ENCODE measurements at places on chromosomes 4 and X.

DNA sequence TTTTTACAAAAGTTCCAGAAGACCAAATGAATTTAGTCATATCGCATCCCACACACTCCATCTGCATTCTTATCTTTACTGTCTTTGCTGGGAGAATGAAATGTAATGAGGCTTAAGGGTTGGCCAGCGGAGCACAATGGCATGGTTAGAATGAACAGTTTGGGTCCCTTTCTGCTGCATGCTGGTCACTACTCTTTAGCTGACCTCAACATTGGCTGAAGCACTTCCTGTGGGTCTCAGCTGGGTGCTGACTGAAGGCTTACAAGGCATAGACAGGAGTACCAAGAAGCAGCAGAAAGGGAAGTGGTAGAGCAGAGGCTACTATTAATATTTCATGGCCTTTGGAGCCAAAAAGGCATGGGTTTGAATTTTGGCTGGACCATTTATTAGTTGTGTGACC lies 159.4 kb upstream of the GPC4 start:
- DNase-seq = no peak

DNA sequence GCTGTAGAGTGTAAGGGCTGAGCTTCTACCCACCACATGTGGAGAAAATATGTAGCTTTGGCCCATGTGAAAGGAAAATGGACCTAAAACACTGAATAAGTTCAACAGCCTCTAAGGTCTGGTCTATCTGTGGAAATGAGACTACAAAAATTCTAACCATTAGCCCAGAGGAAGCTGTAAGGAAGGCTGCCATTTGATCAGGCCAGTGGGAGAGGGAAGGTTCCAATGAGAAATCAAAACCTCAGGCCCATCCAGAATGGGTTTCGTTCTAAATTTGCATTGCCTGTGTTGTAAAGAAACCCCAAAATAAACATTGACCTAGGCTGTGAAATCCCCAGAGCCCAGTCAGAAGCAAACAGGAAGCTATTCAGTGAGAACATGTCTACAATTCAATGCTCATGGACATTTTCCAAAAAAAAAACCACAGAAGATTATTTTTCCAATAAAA lies 320.4 kb upstream of the SLC7A11 start:
- DNase-seq = no peak

DNA sequence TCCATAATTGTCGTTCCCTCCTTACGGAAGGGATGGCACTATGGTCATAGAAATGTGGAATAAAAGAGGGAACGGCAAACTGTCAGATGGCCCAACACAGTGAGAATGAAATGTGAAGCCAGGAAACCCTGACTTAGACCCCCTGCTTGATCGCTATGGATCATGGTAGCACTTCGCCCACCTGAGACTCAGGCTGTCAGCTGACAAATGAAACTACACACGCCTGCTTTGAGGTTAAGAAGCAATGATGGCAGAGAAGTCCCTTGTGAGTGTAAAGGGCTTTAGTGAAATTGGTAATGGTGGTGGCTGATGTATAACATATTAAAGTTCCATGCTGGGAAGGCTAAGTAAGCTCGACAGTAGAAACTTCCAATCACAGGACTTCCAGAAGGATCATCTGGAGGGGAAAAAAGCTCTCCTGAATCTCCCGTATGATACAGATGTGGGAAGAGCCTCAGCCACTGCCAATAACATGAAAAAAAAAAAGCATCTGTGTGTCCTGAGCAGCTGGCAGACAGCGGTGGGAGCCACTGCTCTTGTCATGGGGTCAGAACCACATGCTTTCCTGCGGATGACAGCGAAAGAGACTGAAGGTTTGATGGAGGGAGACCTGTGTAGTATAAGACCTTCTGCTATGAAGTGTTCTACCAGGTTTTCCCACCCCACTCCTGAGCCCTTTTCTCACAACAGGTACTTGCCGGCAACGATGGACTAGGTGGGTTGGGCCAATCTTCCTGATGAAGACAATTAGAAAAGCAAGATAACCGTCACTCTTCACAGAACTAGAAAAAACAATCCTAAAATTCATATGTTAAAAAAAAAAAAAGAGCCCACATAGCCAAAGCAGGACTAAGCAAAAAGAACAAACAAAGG lies 107.6 kb downstream of the AFAP1 start:
- DNase-seq = no peak

GRCh38 chr4:81164126-81164525 lies 50.9 kb downstream of the PRKG2 start:
- DNase-seq = no peak

- no peak for DNase-seq
Measured at GRCh38 chr4:187010052-187010451, 286.4 kb upstream of the FAT1 start.

DNA sequence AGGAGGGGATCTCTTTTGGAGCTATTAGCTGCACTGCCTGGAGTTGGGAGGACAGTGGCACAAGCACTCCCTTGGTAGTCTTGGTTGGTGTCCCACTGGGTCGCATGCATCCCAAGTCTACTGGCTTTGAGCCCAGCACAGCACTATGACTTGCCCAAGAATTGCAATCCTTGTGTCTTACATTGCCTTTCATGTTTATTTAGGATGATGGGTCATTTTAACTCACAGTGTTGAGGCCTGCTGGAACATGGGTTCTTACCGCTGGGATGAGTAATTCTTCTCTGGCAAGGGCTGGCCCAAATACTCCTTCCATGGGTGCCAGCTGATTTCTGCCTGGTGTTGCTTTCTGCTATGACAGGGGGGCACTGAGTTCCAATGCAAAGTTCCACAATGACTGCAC lies 185.5 kb downstream of the TEX13C start:
- no peak for DNase-seq

- DNase-seq = no peak
Measured at GRCh38 chrX:136457303-136457917, 30.3 kb upstream of the BRS3 start.

DNA sequence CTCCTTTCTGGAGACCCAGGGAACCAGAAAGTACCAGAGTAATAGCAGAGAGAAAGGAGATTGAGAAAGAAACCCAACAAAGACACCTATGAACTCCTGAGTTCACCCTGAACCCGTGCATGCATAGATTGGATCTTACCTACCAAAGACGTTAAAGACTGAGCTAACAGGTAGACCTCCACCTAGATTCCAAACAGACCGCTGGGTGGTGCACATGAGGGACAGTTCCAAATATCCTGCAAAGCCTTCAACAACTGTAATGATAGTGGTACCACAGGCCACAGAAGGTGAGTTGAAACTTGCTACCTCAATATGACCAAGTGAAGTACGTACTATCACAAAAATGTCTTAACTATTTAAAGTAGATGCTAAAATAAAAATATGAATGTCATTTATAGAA lies 34.0 kb upstream of the NR0B1 start:
- DNase-seq = no peak

- DNase-seq = no peak
Measured at GRCh38 chr4:153780221-153780620, 8.7 kb downstream of the SFRP2 start.

DNA sequence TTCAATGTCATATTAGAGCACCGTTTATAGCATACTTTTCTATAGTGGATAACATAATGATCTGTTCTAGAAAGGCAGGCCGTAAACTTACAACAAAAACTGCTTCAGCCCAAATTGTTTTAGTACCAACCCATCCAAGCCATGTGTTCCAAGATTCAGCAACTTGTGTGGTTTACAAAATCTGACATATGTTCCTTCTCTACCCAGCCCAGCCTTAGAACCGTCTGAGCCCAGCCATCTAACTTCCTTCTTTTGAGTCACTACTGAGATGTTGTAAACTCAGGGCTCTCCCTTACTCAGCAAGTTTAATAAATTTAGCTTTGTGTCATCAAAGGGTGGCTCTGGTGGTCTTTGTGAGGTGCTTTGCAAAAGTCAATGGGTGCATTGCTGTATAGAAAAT lies 32.4 kb upstream of the REPS2 start:
- no peak for DNase-seq

GRCh38 chrX:111259559-111259958 lies 10.7 kb downstream of the CAPN6 start:
- no peak for DNase-seq

GRCh38 chr4:52371841-52372240 lies 287.3 kb downstream of the USP46 start:
- DNase-seq = no peak

- no peak for DNase-seq
Measured at GRCh38 chr4:152368001-152368400, 167.9 kb downstream of the FBXW7 start.

DNA sequence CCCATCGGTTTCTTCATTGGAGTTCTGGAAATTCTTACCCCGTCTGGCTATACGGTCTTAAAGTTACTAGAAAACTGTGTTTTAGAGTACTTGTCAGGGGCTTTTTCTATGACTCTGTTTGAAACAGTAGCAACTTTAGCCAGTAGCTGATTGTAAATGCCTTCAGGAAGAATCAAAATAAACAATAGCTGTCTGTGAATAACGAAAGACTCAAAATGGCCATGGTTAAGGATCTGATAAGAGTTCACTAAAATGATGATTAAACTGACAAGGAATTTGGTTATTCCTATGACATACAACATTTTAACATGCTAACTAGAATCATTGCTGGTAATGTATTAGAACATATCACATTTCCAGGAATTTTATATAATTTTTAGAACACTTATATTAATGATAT lies 191.0 kb downstream of the EVC2 start:
- DNase-seq = no peak

DNA sequence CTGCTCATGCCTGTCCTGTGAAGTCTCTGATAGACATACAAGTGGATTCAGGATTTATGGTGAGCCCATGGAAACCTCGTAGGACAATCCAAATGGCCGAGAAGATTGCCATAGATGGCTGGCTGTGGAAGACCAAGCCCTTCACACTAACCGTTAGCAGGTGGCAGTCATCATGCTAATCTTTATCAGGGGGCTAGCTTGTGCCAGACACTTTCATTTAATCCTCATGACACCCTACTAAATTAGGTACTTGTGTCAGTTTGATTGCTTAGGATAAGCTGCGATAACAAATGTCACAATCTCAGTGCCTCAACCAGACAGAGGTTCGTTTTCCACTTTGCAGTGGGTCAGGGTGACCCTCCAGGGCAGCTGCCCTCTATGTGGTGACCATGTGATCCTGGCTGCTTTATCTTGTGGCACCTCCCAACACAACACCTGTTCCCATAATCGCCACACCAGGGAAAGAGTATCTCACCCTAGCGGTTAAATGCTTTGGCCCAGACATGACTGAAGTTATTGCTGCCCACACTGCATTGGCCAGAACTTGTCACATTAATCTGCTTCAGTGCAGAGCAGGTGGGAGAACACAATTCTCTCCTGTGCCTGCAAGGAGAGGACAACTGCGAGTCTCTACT lies 60.8 kb downstream of the REPS2 start:
- DNase-seq = no peak

- no peak for DNase-seq
Measured at GRCh38 chrX:40368611-40369061, 212.1 kb upstream of the ATP6AP2 start.

DNA sequence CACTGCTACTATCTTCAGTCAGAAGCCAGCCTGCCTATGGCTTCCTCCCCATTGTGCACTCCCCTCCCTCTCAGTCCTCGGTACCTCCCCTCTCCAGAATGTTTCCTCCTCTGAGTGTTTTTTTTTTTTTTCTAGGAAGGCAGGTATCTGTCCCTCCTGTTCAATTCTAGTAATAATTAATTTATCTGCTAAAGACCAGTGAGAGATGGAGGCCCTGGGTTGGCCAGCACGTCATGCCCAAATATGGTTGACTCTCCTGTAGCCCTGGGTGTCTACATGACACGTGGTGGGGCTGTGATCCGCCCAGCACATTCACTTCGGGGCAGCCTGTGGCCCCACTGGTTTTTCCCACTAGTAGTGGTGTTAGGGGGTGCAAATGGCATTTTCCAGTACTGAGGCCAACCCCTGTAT lies 1.8 kb downstream of the FLNA start:
- peak; percentile 65 for DNase-seq

DNA sequence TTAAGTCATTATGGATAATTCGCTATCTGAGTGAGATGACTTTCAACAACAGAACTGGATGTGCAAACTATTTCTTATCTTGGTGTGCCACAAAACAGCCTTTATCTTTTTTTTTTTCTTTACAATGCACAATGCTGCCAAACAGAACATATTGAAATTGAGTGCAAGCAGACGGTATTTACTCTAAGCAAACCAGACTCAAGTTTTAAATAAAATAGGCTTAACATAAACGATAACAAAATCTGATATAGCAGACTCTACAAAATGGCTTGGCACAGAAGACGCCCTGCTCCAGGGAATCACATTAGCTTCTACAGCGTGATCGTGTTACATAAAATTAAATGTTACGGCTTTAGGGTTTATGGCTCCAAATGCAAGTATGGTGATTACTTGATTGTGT lies 9.6 kb upstream of the STK32B start:
- no peak for DNase-seq

GRCh38 chr4:169573889-169574288 lies 38.5 kb downstream of the NEK1 start:
- no peak for DNase-seq

DNA sequence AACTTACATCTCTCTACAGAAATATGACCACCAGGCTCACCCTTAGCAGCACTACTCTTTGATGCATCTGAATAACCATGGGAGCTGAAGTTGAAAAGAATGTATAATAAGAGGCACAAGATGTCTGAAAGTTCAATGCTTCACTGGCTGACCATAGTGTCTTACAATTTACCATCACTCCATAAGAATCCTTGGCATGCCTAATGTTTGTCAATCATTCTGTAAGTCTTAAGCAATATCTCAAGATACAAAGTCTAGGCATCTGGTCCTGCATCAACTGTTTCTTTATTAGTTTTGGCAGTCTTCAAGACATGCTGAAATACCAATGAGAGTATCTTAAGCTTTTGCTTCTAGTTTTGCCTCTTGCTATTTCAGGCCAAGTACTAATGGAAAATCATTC lies 755.5 kb downstream of the STIM2 start:
- DNase-seq = no peak

GRCh38 chrX:68826113-68826980 lies 2.5 kb upstream of the EFNB1 start:
- no peak for DNase-seq

GRCh38 chr4:94843216-94843615 lies 85.5 kb downstream of the BMPR1B start:
- DNase-seq = no peak

DNA sequence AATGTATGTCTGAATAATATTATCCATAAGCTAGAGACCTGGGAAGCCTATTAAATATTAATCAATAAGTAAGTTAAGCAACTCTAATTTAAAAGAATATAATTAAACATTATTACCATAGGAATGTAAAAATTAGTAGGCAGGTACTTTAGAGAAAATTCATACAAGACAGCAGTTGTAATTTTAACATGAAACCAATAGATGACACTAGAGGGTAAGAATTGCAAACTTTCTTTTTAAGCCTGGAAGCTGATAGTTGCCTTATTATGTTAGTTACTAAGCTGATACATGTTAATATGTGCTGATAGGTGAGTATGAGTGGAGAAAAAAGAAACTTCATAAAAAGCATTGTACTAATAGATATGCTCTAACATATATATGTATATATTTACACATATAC lies 1157.4 kb downstream of the FAM133A start:
- DNase-seq = no peak

Data from breast epithelium (tissue), 4 donors.